ENCODE measurements at places on chromosomes 2 and 18.
A peak's percentile ranks its signal among the peaks of the same experiment; 100 is the strongest.

DNA sequence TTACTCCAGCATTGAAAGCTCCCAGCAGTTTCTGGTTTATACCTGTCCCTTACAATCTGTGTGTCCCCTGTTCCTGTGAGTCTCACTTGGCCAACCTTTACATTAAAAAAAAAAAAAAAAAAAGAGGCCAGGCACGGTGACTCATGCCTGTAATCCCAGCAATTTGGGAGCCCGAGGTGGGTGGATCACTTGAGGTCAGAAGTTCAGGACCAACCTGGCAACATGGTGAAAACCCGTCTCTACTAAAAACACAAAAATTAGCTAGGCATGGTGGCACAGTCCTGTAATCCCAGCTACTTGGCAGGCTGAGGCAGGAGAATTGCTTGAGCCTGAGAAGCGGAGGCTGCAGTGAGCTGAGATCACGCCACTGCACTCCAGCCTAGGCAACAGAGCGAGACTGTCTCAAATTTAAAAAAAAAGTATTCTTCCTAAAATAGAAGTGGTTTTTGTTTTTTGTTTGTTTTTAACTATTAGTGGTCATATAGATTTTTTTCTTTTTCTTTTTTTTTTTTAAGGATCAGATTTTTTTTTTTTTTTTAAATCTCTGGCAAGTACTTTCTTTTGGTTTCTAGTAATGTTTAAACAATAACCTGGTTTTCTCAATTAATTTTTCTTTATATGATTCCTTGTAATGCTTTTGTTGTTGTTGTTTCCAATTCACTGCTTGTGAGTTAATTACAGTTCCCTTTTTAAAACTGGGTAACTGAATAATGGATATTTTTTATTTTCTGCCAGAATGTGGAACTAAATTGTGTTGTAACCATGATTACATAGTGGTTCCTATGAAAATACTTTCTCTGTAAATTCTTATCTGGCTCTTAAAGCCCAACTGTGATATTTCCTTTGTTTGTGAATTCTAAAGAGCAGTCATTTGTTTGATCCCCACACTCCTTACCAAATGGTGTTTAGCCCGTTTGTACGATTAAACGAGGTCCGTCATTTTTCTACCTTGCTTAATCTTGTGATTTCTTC, 116.8 kb downstream of the CTAGE1 start:
- no peak for DNase-seq

DNA sequence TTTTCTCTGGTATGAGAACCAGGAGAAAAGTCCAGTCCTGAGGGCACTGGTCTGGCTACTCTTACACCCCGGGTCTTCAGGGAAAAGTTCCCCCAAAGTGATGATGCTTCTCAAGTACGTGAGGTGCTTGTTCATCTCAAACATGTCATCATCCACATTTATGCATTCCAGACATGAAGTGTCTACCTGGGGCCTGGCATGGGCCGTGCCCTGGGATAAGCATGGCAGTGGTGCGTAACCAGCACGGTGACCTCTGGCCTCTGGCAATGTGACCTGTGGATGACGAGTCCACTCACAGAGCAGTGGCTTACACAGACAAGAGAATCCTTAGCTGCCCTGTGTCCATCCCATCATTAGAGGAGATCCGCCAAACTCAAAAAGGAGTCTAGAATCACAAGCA, 74.8 kb upstream of the LGALSL start:
- no peak for DNase-seq

- no peak for DNase-seq
These were observed 104.0 kb upstream of the POU3F3 start for GRCh38 chr2:104749856-104750460.

- DNase-seq, result no peak
These were observed 453.0 kb downstream of the KCNJ3 start for GRCh38 chr2:155151472-155151871.

DNA sequence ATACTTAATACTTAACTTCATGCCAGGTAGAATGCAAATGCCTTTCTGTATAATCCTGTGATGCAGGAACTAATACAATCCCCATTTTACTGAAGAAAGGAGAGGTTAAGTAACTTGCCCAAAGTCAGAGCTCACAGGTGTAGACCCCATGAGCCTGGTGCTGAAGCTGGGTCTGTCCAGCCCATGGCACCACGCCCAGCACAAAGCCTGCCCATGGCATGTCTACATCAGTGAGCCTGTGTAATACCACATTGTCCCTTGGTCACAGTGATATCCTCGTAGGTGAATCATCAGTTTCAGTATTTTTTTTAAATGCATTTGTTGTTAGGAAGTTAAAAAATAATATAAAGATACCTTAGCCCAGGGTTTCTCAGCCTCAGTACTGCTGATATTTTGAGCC, 69.9 kb upstream of the MCFD2 start:
- DNase-seq, result peak; percentile 37

- DNase-seq, result no peak
These were observed 611.2 kb upstream of the PIK3C3 start for GRCh38 chr18:41343808-41344207.

Measured in stimulated activated CD4-positive, alpha-beta T cell treated with anti-CD3 and anti-CD28 coated beads, Interleukin-2, amount 100 ng/mL, for 24 hours (primary cell).